ENCODE measurements at places on chromosomes 2 and 18.
A peak's percentile ranks its signal among the peaks of the same experiment; 100 is the strongest.

DNA sequence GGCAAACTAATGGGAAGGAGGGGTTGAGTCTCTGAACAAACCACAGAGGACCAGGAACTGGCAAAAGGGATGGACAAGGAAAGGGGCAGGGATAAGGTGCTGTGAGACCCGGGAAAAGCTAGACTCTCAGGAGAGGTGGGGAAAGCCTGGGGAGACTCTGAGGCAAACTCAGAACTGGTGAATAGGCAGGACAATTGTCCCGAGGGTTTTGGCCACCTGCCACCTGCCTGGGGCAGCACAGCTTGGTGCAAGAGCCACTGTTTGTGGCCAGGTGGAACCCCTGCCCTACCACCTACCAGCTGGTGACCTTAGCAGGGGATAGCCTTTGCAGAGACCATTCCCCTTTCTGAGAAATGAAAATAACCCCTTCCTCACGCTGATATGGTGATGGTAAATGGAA is 129.4 kb upstream of the ASB18 start:
- DNase-seq = no peak

- no peak for DNase-seq
Measured at GRCh38 chr2:14975381-14975780, 342.9 kb downstream of the LRATD1 start.

GRCh38 chr18:8988260-8988871 is 114.1 kb upstream of the NDUFV2 start:
- DNase-seq = peak; percentile 8

GRCh38 chr2:21038403-21039073 is 5.3 kb downstream of the APOB start:
- no peak for DNase-seq

DNA sequence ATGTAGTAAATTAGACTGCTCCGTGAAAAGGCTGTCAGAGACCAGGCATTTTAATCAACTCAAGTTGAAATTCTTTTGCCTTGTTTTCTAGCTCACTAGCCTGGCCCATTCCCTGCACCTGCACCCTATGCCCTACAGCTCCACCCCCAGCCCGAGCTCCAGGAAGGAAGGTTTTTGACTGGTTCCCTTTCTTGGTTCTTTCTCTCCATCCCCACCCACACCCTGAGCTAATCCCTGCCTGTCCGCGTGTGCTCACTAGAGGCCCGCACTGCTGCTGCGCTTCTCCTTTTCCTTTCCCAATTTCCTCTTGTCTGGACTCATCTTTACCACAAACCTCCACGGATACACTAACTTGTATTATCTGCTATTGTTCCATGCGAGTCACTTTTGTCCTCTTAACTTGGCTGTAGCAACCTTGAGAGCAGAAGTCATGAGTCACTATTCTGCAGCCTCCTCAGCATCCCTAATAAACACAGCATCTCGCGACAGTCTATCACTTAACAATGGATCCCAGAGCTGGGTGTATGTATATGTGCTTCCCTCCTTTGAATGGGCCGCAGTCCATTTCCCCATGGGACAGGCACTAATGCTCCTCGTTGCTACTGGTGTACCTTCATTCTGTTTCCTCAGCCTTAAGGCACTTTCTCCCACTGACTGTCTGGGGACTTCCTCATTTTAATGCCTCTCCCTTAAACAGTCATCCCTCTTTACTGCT is 36.5 kb downstream of the COLEC12 start:
- no peak for DNase-seq

DNA sequence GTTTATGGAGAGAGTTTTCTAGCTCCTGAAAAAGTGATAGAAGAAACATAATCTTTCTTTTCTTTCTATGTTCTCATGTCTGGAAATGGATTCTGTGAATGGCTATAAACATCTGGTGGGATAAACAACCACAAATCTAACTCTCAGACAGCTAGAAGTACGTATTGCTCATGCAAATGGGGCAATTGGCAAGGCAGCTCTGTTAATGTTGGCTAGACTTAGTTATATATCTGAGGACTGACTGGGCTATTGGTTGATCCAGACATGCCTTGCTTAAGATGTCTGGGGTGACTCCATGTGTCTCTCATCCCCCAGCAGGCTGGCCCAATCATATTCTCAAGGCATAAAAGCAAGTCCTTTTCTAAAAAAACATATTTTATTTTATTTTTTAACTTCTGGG is 939.2 kb upstream of the NRXN1 start:
- DNase-seq = no peak

DNA sequence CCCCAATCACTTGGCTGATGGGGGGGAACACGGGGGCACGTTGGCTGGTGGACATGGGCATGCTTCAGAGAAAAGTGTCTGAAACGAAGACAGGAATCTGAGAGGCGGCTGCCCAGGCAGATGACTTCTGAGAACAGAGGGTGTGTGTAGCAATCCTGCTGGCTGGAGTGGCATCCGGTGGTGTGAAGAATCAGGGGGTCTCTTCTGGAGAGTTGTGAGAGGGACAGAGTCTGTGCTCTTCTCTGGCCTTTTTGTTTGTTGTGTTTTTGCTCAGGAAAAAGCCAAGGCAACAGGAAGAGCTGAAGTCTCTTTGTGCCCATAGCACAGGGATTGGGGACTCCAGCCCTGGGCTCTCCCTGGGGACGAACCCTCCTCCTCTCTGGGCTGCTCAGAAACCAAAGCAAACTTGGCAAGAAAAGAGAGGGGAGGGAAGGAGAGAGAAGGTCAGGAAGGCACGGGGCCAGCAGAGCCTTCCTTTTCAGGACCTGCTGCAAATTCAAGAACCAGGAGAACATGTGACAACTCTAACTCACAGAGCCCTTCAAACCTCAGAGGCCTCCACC is 97.0 kb upstream of the SMAD2 start:
- DNase-seq = no peak

DNA sequence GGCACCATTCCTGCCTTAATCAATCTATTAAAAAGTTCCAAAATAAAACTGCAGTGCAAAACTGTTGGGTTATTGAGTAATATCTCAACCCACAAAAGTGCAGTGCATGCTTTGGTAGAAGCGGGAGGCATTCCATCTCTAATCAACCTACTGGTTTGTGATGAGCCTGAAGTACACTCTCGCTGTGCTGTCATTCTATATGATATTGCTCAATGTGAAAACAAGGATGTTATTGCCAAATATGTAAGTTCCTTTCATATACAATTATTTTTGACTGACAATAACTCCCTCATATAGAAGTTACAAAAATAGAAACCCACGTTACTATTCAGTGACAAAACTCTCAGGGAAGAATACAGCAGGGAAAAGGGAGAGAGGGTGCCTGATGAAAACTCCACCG is 43.0 kb downstream of the OSGEPL1 start:
- no peak for DNase-seq

- no peak for DNase-seq
Measured at GRCh38 chr2:67712484-67712883, 315.4 kb downstream of the ETAA1 start.

DNA sequence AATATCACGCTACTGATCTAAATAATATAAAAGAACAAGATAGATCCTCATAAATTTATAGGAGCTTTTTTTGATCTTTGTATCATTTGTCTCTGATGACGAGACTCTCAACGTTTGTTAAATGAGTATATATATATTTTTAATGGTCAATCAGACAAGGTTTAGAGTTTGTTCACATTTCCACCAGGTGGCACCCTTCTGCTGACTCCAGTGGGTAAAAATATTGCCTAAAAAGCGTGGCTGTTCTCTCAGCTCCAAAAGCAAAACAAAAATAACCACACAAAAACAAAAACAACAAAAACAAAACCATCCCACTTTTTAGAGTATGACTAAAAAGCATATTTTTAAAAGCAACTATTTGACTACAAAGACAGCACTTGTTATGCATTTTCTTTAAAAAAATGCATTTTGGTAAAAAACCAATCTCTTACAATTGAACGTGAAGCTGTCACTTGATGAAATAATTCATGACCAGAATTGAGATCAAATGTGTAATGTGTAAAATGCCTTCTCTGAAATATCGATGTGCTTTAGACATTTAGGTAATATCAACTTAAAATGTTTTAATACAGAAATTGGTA is 723.2 kb downstream of the DPP10 start:
- DNase-seq = no peak

DNA sequence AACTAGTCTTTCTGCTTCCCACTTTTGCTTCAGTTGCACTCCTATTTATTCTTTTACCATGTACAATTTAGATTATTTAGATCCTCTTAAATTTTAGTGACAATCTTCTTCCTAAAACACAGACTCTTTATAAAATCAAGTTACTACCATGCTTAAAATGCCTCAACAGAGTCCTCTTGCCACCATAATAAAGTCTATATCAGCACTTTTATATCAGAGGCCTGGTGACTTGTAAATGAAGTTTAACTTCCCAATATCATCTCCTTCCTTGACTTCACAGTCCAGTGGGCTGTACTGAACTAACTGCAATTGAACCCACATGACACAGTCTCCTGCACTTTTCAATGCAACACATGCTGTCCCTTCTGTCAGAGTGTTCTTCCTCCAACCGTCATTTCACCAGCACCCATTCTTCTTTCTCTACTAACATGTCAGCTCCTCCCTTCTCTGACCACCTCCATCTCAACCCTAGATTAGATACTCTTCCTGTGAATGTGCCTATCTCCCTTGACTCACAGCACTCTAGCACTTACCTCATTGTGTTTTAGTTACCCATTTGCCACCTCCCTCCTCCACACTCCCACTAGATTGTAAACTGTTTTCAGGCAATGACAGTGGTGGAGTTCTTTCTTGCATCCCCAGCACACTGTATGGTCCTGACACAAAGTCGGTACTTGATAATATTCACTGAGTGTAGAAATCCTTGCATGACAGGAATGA is 414.9 kb downstream of the SATB2 start:
- DNase-seq = no peak

- DNase-seq = no peak
Measured at GRCh38 chr2:173400760-173401159, 46.1 kb downstream of the CDCA7 start.

GRCh38 chr2:110713513-110714362 is 18.6 kb upstream of the ACOXL start:
- no peak for DNase-seq

- DNase-seq = no peak
Measured at GRCh38 chr2:132477436-132477835, 60.8 kb downstream of the GPR39 start.

GRCh38 chr2:226656367-226656766 is 143.3 kb downstream of the IRS1 start:
- DNase-seq = no peak

- DNase-seq = no peak
Measured at GRCh38 chr2:6777626-6778025, 88.1 kb downstream of the CMPK2 start.

DNA sequence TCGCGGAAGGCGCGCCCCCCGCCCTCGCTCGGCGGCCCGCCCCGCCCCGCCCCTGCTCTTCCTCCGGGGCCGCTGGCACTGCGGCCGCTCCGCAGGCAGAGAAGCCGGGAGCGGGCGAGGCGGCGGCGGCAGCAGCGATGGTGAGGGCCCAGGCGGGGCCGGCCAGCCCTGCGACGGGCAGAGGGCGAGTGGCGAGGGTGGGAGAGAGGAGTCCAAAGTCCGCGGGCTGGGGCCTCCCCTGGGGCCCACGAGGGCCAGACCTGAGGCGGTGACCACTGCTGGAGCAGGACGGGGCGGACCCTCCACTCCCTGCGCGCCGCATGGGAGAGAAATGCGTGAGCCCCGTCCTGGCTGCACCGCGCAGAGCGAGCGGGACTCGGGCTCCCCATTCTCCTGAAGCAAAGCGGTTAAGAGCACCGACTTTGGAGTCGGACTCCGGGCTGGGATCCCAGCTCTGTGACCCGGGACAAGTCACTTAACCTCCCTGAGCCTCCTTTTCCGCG is at the start of gene VAMP5:
Gene VAMP5, plus strand, starts transcription at position 78 of the 503 bp plus-strand sequence. Its CDS starts 60 bp downstream, at position 138.
- DNase-seq = no peak

- no peak for DNase-seq
Measured at GRCh38 chr2:8121826-8122513, 559.9 kb upstream of the ID2 start.

DNA sequence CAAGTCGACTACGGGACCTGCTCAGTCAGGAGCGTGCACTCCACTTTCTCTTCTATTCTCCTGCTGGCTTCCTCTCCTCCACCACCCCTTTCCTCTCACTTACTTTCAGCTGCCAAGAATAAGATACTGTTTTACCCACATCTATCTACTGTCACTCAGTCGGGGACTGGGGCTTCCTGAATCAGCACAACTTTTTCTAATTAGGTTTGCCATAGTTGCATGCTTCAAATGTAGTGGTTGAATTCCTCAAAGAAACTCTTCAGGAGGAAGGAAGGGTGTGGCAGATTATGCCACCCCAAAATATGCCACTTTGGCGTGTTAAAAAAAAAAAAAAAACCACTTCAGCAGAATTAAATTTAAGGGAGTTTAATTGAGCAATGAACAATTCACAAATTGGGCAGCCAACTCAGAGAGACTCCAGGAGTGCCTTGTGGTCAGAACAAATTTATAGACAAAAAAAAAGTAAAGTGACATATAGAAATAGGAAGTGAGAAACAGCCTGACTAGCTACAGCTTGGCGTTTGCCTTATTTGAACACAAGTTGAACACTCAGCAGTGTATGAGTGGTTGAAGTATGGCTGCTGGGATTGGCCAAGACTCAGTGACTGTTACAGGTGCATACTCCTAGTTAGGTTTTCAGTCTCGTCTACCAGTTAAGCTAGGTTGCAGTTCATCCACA is 32.5 kb upstream of the RMDN2 start:
- DNase-seq = no peak

DNA sequence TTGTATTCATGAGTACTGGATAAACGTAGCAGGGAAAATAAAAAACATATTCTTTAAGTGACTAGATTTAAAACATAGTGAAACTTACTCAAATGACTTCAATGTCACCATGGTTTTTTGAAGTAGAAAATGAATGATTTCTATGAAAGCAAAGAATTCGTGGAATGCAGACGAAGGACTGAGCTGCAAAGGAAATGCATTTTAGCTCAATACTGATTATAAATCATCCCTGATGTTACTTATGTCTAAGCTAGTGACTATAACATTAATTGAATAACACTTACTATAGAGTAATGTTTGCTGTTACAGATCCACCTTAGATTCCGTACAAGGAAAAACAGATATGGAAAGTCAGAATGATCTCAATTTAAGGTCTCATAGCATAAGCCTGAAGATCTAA is 1257.7 kb upstream of the CDH2 start:
- DNase-seq = no peak

Data from brain pericyte (primary cell).